Tibial nerve (tissue), 4 donors: ENCODE measurements at places on chromosomes 4 and X. TPM values are rescaled to one million over a fixed set of nuclear protein-coding genes. Genes with fewer than 3 reads are reported as not detected.

DNA sequence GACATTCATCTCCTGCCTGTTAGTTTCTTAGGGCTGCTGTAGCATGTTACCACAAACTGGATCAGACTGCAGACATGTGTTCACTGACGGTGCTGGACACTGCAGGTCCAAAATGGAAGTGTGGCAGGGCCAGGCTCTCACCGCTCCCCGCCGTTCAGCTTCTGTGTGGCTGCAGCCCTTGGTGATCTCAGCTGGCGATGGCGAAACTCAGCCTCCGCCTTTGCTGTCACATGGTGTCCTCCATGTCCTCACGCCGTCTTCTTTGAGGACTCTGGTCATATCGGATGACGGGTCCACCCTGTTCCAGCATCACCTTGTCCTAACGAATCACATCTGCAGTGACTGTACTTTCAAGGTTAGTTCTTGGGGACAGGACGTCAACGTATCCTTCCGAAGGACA lies 25.9 kb upstream of the HELT start:
- DNase-seq, result no peak

GRCh38 chr4:70734971-70735370 lies 13.2 kb downstream of the RUFY3 start:
- DNase-seq, result no peak

- no peak for DNase-seq
Measured at GRCh38 chr4:31005037-31005436, 284.9 kb downstream of the PCDH7 start.

Gene CXorf58
- total RNA-seq, result 0.22 TPM

Gene SSX2
- total RNA-seq, result not detected

Gene IL21
- not detected for total RNA-seq
